ENCODE measurements at places on chromosomes 12 and 14.

- DNase-seq, result no peak
Measured at GRCh38 chr12:120846721-120847120, 57.4 kb downstream of the SPPL3 start.

- DNase-seq, result no peak
Measured at GRCh38 chr14:67492538-67492937, 4.0 kb upstream of the TMEM229B start.

- DNase-seq, result no peak
Measured at GRCh38 chr14:68967459-68967940, 11.6 kb downstream of the ACTN1 start.

- DNase-seq, result peak; percentile 36
Measured at GRCh38 chr12:27305673-27306456, 26.8 kb upstream of the BMAL2 start.

GRCh38 chr12:47941871-47942613 lies 21.4 kb upstream of the TMEM106C start:
- peak; percentile 29 for DNase-seq

DNA sequence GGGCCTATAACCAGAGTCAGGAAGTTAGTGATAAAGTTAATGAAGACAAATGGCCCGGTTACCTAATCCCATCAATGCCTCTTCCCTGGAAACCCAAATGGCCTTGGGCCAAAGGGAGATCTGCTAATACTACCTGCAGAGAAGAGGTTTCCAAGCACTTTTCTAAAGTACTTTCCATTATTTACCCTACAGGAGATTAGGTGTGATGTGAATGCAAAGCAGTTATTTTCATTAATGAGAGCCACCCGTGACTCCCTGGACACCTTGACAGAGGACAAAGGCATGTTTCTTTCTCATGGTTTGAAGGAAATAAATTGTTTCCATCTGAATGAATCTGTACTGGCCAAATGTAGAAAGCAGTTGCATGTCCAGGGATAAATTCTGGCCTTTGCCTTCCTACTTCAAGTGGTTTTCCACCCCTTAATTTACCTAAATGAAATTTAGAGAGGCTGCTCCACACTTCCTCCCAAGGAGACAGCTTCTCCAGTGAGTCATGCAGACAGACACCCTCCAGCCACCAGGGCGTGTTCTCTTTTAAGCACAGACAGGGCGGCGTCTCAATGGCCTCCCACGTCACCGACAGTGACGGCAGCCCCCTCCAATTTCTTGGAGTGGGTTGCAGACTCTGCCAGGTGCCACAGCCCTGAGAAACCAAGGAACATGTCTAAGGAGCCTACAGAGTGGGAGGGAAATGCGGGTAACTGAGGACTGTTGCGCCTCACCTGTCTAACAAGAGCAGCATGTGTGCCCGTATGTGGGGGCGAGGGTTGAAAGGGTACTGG lies 43.9 kb upstream of the GNPNAT1 start:
- DNase-seq, result no peak

GRCh38 chr14:71339650-71340415 lies 432.6 kb downstream of the PCNX1 start:
- DNase-seq, result no peak

DNA sequence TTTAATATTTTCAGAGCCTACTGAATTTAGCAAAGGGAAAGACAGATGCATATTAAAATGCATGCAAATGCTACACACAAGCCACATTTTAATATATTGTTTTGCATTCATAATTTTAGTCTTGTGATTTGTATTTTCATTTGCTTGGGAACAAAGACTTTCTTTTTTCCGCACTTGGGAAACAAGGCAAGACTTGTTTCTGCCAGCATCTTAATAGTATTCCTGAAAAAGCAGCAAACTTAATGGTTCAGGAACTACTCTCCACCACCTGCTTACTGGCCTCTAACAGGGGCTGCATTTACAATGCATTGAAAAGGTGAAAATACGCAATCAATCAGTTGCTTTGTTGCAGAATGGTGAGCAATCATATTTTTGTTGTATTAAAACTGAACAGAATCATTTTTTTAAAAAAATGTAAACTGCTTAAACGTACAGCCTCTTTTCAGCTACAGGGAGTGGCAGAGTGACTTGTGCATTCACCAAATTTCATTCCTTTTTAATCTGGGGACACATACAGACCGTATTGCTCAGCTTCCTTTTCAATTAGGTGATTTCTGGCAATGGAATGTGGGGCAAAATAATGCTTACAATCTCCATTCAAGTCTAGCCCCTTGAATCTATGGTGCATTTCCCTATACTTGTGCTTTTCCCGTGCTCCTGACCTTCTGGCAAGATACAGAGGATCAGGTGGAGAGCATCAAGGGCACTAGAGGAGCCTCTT lies 144.1 kb upstream of the BTG1 start:
- no peak for DNase-seq

- no peak for DNase-seq
Measured at GRCh38 chr14:66509874-66510273, 1.9 kb downstream of the GPHN start.

GRCh38 chr14:37637341-37637740 lies 41.9 kb downstream of the TTC6 start:
- DNase-seq, result no peak

- DNase-seq, result no peak
Measured at GRCh38 chr14:31196839-31197492, 10.6 kb downstream of the HECTD1 start.

Measured in CD4-positive, alpha-beta T cell treated with Interleukin-2 at 100 ng/mL for 4 hours (primary cell).